ENCODE measurements at places on chromosomes 12 and 14. TPM values are rescaled to one million over a fixed set of nuclear protein-coding genes. Genes with fewer than 3 reads are reported as not detected.

Gene RD3L
- not detected for total RNA-seq

Gene NRL
- 3.6 TPM for total RNA-seq

Gene TAS2R7
- 0.31 TPM for total RNA-seq

Gene TTC7B
- total RNA-seq, result 30.3 TPM

Gene C3AR1
- 10.3 TPM for total RNA-seq

Gene PTPRO
- total RNA-seq, result 11.7 TPM

Gene PLCZ1
- total RNA-seq, result not detected

Gene SIVA1
- total RNA-seq, result 91.8 TPM

Gene MTA1
- 64.7 TPM for total RNA-seq

Gene OR4E2
- not detected for total RNA-seq

Gene KLRC1
- total RNA-seq, result 0.49 TPM

Gene SELPLG
- total RNA-seq, result 11.3 TPM

Gene TAS2R30
- total RNA-seq, result 3.5 TPM

GRCh38 chr14:57085801-57086200 lies 182.9 kb downstream of the EXOC5 start:
- H3K36me3 ChIP-seq, result no peaks in the 10 kb centered on the region
- H3K4me3 ChIP-seq, result no peak overlapping the region
- H3K27me3 ChIP-seq, result no peaks in the 10 kb centered on the region
- H3K4me1 ChIP-seq, result no peaks in the 10 kb centered on the region
- H3K27ac ChIP-seq, result no peak overlapping the region

DNA sequence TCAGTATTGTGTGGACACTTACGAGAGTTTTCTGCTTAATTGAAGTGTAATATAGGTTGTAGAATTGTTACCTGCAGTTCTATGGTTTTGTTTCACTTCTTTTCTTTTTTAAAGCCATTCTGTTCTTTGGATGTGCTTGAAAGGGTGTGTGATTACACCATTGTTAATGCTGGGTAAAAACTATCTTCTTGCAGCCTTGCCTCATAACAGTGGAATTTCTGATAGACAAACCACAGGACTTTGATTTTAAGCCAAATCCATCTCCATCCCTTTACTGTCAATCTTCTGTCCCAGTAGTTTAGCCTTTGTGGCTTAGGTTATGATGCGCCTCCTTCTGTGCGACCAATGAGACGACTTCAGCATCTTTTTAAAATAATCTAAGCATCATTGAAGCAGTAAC lies 182.3 kb downstream of the PELI2 start:
- H3K4me1 ChIP-seq, result no peaks in the 10 kb centered on the region
- no peak for DNase-seq
- H3K27ac ChIP-seq, result no peak overlapping the region
- H3K36me3 ChIP-seq, result peaks cover 8% of the 10 kb centered on the region

- H3K36me3 ChIP-seq, result peaks cover 23% of the 10 kb centered on the region
- no peaks in the 10 kb centered on the region for H3K27me3 ChIP-seq
Observed at GRCh38 chr14:52026901-52027300, 37.6 kb downstream of the RTRAF start.

DNA sequence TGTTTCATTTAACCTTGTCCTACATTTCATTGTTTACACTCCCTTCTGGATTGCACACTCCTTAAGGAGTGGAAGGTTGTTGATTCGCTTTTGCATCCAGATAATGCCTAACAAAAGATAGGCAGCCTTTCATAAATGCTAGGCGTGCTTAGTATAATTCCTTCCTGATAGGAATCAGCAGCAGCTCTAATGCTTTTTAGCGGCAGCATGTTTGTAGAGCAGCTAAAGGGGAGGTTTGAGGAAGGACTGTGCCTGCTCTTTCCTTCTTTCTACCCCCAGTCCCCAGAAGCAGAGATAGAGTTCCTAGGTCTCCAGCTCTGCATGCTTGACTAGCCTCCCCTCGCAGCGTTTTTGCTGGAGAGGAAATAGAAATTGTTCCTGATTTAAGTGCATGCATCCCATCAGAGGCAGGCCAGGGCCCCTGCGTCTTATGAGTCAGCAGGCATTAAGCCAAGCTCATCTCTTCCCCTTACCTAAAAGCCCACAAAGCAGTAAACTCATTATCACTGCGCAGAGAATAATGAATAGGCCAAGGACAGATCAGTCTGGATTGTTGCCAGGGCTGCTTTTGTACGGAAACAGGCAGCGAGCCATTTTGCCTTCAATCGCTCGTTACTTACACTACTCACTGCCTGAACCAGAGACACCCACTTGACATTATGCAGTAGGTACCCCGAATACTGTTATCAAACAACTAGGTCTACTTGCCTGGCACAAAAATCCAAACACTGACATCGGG lies 14.0 kb upstream of the TBPL2 start:
- no peak for DNase-seq
- no peaks in the 10 kb centered on the region for H3K27me3 ChIP-seq
- no peak overlapping the region for H3K27ac ChIP-seq
- H3K4me1 ChIP-seq, result no peaks in the 10 kb centered on the region
- H3K36me3 ChIP-seq, result no peaks in the 10 kb centered on the region

GRCh38 chr12:93790472-93791152 lies 113.4 kb downstream of the CRADD start:
- H3K36me3 ChIP-seq, result no peaks in the 10 kb centered on the region
- H3K27ac ChIP-seq, result no peak overlapping the region
- no peaks in the 10 kb centered on the region for H3K4me1 ChIP-seq
- H3K27me3 ChIP-seq, result no peaks in the 10 kb centered on the region
- no peak for DNase-seq
- H3K4me3 ChIP-seq, result no peak overlapping the region

DNA sequence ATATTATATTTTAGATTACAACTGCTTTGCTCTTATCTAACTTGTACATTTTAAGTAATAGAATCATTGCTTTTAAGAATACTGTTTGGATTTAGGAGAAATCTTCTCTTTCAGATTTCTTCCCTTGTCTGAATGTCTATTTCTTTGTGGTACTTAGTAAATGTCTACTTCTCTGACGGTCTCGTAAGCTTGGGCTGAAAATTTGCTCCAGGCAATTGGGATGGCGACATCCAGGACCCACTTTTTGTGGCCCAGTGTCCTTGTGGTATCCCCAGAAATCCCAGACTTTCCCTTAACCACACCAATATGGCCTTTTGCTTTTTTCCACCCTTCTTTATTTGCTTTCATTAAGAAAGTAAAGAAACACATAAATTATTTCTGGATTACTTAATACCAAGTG lies 24.0 kb upstream of the CCER1 start:
- no peak overlapping the region for H3K27ac ChIP-seq
- no peaks in the 10 kb centered on the region for H3K27me3 ChIP-seq
- no peak overlapping the region for H3K4me3 ChIP-seq

- no peaks in the 10 kb centered on the region for H3K27me3 ChIP-seq
- peak; percentile 77 for DNase-seq
- no peak overlapping the region for H3K4me3 ChIP-seq
- H3K27ac ChIP-seq, result no peak overlapping the region
- H3K36me3 ChIP-seq, result no peaks in the 10 kb centered on the region
Observed at GRCh38 chr14:58171090-58171489, 19.1 kb upstream of the ARMH4 start.

GRCh38 chr14:46054526-46054925 lies 597.1 kb downstream of the RPL10L start:
- H3K27ac ChIP-seq, result no peak overlapping the region
- H3K27me3 ChIP-seq, result no peaks in the 10 kb centered on the region
- no peak overlapping the region for H3K4me3 ChIP-seq
- no peak for DNase-seq
- no peaks in the 10 kb centered on the region for H3K36me3 ChIP-seq

GRCh38 chr14:63901434-63902085 lies 48.8 kb downstream of the SYNE2 start:
- no peak for DNase-seq
- no peak overlapping the region for H3K4me3 ChIP-seq
- no peaks in the 10 kb centered on the region for H3K27me3 ChIP-seq
- no peaks in the 10 kb centered on the region for H3K36me3 ChIP-seq

DNA sequence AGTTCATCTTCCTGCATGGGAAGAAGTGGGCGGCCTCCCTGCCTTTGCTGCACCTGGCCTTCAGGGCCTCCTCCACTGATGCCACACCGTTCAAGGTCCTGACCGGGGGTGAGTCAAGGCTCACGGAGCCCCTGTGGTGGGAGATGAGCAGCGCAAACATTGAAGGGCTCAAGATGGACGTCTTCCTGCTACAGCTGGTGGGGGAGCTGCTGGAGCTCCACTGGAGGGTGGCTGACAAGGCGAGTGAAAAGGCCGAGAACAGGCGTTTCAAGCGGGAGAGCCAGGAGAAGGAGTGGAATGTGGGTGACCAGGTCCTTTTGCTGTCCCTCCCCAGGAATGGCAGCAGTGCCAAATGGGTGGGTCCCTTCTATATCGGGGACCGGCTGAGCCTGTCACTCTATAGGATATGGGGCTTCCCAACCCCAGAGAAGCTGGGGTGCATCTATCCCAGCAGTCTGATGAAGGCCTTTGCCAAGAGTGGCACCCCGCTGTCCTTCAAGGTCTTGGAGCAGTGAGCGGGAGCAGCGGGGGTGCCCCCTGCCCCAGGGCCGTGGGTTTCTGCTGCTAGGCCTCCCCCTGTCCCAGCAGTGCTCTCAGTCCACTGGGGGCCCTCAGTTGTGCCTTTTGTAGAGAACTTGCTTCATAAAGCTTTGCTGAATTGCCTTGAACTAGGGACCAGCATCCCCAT lies 12.4 kb downstream of the CBLN3 start:
- H3K4me3 ChIP-seq, result no peak overlapping the region
- no peaks in the 10 kb centered on the region for H3K36me3 ChIP-seq
- H3K27ac ChIP-seq, result no peak overlapping the region

- peak; percentile 36 for DNase-seq
- peaks cover 38% of the 10 kb centered on the region for H3K4me1 ChIP-seq
- H3K36me3 ChIP-seq, result no peaks in the 10 kb centered on the region
- H3K27ac ChIP-seq, result no peak overlapping the region
- no peaks in the 10 kb centered on the region for H3K27me3 ChIP-seq
- no peak overlapping the region for H3K4me3 ChIP-seq
Observed at GRCh38 chr14:25044106-25044698, 5.7 kb downstream of the STXBP6 start.

GRCh38 chr12:43696154-43696553 lies 62.4 kb downstream of the PUS7L start:
- no peaks in the 10 kb centered on the region for H3K36me3 ChIP-seq
- DNase-seq, result no peak
- no peaks in the 10 kb centered on the region for H3K4me1 ChIP-seq
- H3K4me3 ChIP-seq, result no peak overlapping the region

DNA sequence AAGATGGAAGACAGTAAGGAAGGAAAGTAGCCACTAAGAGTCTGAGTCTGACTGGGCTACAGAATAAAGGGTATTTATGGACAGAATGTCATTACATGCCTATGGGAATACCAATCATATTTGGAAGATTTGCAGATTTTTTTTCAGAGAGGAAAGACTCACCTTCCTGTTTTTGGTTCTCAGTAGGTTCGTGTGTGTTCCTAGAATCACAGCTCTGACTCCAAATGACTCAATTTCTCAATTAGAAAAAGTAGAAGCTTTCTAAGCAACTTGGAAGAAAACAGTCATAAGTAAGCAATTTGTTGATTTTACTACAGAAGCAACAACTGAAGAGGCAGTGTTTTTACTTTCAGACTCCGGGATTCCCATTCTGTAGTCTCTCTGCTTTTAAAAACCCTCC lies 15.4 kb upstream of the PAPLN start:
- no peak overlapping the region for H3K27ac ChIP-seq
- H3K4me1 ChIP-seq, result peaks cover 28% of the 10 kb centered on the region
- H3K36me3 ChIP-seq, result peaks cover 25% of the 10 kb centered on the region
- no peak for DNase-seq
- H3K27me3 ChIP-seq, result no peaks in the 10 kb centered on the region

DNA sequence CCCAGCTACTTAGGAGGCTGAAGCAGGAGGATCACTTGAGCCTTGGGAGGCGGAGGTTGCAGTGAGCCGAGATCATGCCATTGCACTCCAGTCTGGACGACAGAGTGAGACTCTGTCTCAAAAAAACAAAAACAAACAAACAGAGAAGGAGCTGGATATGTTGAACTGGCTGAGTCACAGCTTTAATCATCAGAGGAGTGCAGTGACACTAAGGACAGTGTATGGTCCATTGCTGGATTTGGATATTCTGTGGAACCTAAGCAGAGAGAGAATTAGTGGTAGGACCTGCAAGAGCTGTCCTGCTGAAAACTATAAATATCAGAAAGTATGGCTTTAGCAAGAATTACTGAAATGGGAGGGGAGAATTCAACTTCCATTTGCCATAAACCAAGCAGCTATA lies 163.0 kb upstream of the PELI2 start:
- peaks cover 6% of the 10 kb centered on the region for H3K4me1 ChIP-seq
- DNase-seq, result no peak
- no peaks in the 10 kb centered on the region for H3K27me3 ChIP-seq
- H3K4me3 ChIP-seq, result no peak overlapping the region
- H3K27ac ChIP-seq, result no peak overlapping the region

DNA sequence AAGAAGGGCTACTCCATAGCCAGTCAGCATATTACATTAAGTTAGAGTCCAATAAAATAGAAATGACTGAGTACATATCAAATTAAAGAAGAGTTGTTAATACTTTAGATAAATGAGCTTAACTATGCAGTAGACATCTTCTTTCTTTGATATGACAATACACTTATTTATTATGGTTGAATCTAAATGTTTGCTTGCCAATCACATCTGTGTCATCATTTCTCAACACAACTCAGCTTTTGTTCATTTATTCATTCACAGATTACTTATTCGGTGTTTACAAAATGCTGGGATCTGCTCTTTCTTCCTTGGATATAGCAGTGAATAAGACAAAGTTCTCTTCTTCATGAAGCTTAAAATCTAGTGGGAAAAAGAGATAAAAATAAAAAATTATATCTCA lies 614.6 kb upstream of the ATP2B1 start:
- H3K36me3 ChIP-seq, result no peaks in the 10 kb centered on the region
- H3K27me3 ChIP-seq, result no peaks in the 10 kb centered on the region
- no peak for DNase-seq
- H3K4me3 ChIP-seq, result no peak overlapping the region

GRCh38 chr12:3560295-3560620 lies 69.3 kb downstream of the PRMT8 start:
- H3K4me3 ChIP-seq, result no peak overlapping the region
- DNase-seq, result no peak
- no peak overlapping the region for H3K27ac ChIP-seq
- no peaks in the 10 kb centered on the region for H3K36me3 ChIP-seq
- H3K4me1 ChIP-seq, result no peaks in the 10 kb centered on the region
- peaks cover 2% of the 10 kb centered on the region for H3K27me3 ChIP-seq

DNA sequence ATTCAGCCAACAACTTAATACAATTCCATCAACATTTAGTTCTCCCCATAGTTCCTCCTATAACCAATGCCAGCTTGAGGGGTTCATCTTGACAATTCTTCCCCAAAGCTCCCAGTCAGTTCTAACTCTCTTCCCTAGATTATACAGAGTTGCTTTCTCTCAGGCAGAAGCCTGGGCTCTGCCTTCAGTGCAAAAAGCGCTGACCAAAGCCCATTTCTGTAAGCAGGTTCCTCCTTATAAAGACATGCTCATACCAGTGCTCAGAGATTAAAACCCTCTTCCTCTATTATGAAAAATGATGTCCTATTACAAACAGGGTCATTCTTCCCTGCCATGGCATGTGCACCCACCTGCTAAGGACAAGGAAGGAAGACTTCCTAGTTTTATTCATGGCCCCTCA lies 16.2 kb downstream of the SPIC start:
- H3K27me3 ChIP-seq, result no peaks in the 10 kb centered on the region
- no peak overlapping the region for H3K4me3 ChIP-seq
- H3K4me1 ChIP-seq, result no peaks in the 10 kb centered on the region

GRCh38 chr12:94141892-94142291 lies 6.5 kb upstream of the PLXNC1 start:
- no peak overlapping the region for H3K4me3 ChIP-seq
- H3K27ac ChIP-seq, result no peak overlapping the region
- DNase-seq, result no peak
- H3K4me1 ChIP-seq, result peaks cover 3% of the 10 kb centered on the region
